Uterine smooth muscle cell (primary cell): ENCODE measurements at places on chromosomes 3 and 15. TPM values are rescaled to one million over a fixed set of nuclear protein-coding genes. Genes with fewer than 3 reads are reported as not detected.

The ANKRD34C gene
- not detected in 2 replicates for total RNA-seq

The TMEM41A gene
- total RNA-seq, result 9.7 and 10.1 TPM in 2 replicates

The SCAANT1 gene
- total RNA-seq, result not detected in 2 replicates

The GOLGA6B gene
- not detected in 2 replicates for total RNA-seq
